ENCODE measurements at places on chromosomes 7 and 10. TPM values are rescaled to one million over a fixed set of nuclear protein-coding genes. Genes with fewer than 3 reads are reported as not detected.

- H3K27me3 ChIP-seq, result no peaks in the 10 kb centered on the region
- DNase-seq, result no peak
- H3K36me3 ChIP-seq, result no peaks in the 10 kb centered on the region
- H3K27ac ChIP-seq, result no peak overlapping the region
- H3K4me1 ChIP-seq, result peaks cover 4% of the 10 kb centered on the region
- H3K4me3 ChIP-seq, result no peak overlapping the region
Measured at GRCh38 chr10:72800000-72800740, 93.4 kb upstream of the OIT3 start.

- H3K27me3 ChIP-seq, result no peaks in the 10 kb centered on the region
- H3K27ac ChIP-seq, result no peak overlapping the region
- H3K36me3 ChIP-seq, result no peaks in the 10 kb centered on the region
- DNase-seq, result no peak
- H3K4me1 ChIP-seq, result peaks cover 3% of the 10 kb centered on the region
- no peak overlapping the region for H3K4me3 ChIP-seq
Measured at GRCh38 chr7:28269700-28270361, 89.2 kb upstream of the JAZF1 start.

DNA sequence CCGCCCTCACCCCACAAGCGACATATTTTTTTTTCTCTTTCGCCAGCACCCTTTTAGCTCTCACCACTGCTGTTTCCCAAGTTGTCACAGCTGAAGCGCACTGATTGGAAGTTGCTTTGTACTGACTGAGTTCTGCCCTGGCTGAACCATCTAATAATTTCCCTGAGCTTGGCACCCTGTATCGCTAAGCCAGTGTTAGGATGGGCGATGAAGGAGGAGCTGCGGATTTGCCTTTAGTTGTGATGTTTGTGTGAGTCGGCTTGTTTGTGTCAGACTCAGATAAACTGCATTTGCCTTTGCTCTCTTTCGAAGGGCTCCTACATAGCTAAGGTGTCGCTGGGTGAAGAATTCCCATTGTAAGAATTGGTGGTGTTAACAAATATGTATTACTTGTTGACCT, 1.3 kb upstream of the ATXN7L1 start:
- no peak for DNase-seq
- peaks cover 27% of the 10 kb centered on the region for H3K4me1 ChIP-seq
- H3K4me3 ChIP-seq, result peak overlapping the region; percentile 56

DNA sequence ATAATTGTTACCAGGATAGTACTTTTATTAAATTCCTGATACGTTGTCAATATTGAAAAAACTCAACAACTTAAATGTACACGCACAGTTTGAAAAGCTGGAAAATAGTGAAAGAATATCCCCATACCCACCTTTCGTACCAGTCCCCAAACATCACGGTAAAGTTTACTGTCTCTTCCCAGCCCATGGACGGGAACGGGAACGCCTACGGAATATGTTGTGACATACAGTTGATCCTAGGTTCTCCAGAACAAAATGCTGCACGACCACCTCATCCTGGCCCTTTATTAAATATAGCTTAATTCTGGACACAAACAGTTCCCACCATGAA, 527 bp upstream of the BCAP29 start:
- no peak for DNase-seq
- peak overlapping the region; percentile 44 for H3K27ac ChIP-seq
- no peaks in the 10 kb centered on the region for H3K36me3 ChIP-seq
- no peaks in the 10 kb centered on the region for H3K27me3 ChIP-seq
- peak overlapping the region; percentile 80 for H3K4me3 ChIP-seq

GRCh38 chr7:79923953-79924352, 210.7 kb upstream of the GNAI1 start:
- no peak overlapping the region for H3K27ac ChIP-seq
- no peaks in the 10 kb centered on the region for H3K4me1 ChIP-seq
- H3K36me3 ChIP-seq, result no peaks in the 10 kb centered on the region
- DNase-seq, result no peak
- no peaks in the 10 kb centered on the region for H3K27me3 ChIP-seq

DNA sequence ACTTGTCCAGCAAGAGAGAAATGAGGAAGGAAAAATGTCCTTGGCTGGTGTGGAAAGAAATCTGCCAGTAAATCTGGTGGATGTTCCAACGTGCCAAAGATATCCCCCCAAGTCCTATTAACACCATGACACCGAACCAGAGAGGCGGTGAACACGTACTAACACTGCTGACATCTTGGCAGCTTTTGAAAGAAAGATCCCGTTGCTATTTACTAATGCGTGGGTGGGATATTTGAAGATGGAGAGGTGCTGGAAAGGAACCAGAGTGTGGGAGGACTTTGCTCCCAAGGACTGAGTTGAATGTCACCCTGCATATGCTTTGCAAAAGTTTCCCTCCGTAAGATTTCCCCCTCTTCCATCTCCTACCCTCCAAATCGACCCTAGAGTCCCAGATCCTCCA, 7.9 kb downstream of the CCDC3 start:
- no peaks in the 10 kb centered on the region for H3K36me3 ChIP-seq
- no peak overlapping the region for H3K4me3 ChIP-seq

DNA sequence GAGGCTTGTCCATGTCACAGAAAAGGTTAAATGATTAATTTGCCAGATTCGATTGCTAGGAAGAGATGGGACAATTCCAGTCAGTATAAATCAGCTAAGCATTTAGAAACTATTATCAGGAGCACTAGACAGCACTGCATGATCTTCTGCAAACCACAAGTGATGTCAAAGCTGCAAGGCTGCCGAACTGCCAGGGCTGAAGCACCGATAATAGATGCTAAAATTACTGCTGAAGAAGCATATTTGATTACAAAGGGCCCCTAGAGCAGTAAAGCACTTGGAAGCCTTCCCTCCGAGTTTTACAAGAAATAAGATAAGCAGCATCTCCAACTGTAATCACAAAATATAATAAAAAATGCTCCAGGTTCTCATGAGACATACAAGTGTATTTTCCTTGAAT, 40.6 kb downstream of the RNLS start:
- no peak overlapping the region for H3K27ac ChIP-seq
- DNase-seq, result no peak
- no peaks in the 10 kb centered on the region for H3K36me3 ChIP-seq
- H3K4me1 ChIP-seq, result no peaks in the 10 kb centered on the region
- no peak overlapping the region for H3K4me3 ChIP-seq
- H3K27me3 ChIP-seq, result no peaks in the 10 kb centered on the region

DNA sequence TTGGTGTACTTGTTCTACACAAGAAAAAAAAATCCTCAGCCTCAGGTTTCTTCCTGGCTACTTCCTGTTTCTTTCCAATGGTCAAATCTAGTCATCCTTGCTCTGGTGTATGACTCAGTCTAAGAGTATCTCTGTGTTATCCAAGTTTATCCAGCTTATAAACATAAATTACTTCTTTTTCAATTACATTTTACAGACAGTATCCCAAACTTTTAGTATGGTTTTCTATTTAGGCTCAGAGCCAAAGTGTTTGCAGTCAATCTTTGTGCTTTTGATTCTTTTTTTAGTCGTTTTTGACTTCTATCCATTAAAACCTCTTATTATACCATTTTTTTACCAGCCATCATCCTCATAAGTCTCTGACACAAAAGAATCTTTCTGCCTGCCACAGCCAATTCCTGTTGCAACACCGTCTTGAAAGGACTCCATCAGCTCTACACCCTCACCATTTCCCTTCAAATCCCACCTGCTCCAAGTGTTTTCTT, 294.6 kb downstream of the PTEN start:
- H3K27ac ChIP-seq, result no peak overlapping the region
- H3K4me3 ChIP-seq, result no peak overlapping the region
- H3K27me3 ChIP-seq, result no peaks in the 10 kb centered on the region
- no peaks in the 10 kb centered on the region for H3K36me3 ChIP-seq
- DNase-seq, result no peak
- H3K4me1 ChIP-seq, result no peaks in the 10 kb centered on the region

PIK3CG gene
- polyA plus RNA-seq, result not detected

SVOPL gene
- polyA plus RNA-seq, result 1.4 TPM

ITGA8 gene
- not detected for polyA plus RNA-seq
